ENCODE measurements at places on chromosomes 1 and 21.

GRCh38 chr1:111911061-111911460, 78.4 kb downstream of the KCND3 start:
- DNase-seq, result no peak

GRCh38 chr21:29298348-29299045, at the start of gene BACH1:
Gene BACH1 (plus strand): TSS chr21:29298922. CDS start chr21:29321281, 22,359 bp downstream.
- DNase-seq, result peak; percentile 72

GRCh38 chr1:33706634-33707255, 157.1 kb upstream of the HMGB4 start:
- DNase-seq, result no peak

DNA sequence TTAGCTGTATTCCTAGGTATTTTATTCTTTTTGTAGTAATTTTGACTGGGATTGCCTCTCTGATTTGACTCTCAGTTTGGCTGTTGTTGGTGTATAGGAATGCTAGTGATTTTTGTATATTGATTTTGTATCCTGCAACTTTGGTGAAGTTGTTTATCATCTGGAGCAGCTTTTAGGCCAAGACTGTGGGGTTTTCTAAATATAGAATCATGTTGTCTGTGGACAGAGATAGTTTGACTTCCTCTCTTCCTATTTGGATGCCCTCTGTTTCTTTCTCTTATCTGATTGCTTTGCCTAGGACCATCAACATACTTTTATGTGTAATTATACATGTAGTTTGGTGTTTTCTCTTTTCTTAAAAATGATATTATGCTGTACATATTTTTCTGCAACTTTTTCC, 27.2 kb downstream of the CD46 start:
- no peak for DNase-seq

DNA sequence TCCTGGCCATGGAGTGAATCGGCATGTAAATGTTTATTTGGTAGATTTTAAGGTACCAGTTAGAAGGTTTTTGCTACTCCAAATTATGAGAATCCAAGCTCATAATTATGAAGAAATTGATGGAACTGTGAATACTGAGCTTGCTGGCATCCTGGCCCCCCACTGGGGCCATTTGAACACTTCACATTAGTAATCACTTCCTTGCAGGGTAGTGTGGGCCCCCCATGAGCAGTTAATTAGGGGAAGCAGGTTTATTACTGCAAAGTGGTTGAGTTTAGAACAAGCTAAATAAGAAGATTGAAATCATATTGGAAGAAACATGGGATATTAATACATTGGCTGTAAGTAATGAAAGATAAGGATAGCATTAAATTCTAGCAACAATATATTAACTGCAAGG, 86.7 kb downstream of the S1PR1 start:
- no peak for DNase-seq

DNA sequence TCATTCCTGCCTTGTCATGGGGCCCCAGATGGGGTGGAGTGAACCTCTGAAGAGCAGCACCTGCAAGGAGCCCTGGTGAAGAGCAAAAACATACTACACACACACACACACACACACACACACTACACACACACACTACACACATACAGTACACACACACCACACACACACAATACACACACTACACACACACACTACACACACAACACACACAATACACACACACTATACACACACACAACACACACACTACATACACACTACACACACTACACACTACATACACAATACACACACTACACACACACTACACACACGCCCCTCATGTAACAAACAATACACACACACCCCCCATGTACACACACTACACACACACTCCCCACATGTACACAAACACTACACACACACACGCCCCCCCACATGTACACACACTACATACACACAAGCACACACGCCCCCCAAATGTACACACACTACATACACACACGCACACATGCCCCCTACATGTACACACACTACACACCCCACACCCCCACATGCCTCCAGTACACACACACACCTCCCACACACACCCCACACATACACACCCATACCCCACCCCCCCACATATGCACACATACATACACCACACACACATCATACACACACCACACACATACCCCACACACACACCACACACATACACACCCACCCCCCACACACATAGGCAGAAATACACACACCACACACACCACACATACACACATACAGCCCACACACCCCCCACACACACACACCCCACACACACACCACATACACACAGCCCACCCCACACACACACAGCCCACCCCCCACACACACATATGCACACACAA, 9.3 kb downstream of the SLC2A5 start:
- DNase-seq, result no peak

DNA sequence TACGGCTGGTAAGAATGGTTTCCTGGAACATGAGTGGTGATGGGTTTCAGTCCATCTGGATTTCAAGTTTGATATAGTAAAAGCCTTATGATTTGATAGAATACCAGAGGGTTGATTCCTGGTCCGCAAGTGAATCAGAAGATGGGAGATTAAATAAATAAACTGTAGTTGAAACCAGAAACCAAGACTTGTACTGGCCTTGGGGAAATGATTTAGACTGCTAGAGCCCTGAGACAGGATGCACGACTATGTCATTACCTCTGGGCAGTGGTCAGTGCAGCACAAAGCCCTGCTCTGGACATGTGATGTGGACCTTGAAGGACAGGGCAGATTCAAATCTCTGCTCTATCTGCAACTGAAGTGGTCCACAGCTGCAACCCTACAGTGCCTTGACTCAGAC, 15.6 kb upstream of the FMOD start:
- DNase-seq, result no peak

DNA sequence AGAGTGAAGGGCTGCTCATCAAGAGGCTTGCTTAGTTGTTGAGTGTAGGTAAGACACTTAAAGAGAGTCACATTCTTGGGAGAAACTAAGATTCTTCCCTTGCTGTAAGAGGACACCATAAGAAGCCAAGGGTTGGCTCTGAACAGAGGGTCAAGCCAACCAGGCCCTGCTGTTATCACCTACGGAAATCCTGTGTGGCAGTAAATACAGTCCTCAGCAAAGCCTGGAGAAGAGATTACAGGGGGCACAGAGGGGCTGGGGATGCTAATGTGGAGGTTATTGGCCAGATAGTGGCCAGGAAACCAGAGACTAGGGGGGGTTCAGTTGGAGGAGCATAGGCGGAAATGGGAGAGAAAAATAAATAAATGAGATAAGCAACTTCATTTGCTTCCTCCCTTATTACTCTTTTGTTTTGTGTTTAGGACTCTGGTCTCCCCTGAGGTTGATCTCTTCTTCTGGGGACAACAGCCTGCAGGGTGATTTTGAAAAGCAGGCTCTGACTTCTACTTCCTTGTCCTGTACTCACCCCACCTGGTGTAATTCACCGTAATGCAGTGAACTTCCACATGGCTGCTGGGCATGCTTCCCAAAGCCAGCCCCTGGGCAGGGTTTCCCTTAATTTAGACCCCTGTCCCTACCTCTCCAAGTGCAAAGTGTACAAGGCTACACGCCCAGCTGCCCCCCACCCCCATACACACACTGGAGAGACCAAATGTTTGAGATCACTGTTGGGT, 40.9 kb downstream of the MTARC1 start:
- DNase-seq, result no peak

GRCh38 chr1:177596485-177596884, 373.4 kb downstream of the SEC16B start:
- no peak for DNase-seq

GRCh38 chr1:39076127-39076798, 50.1 kb downstream of the NDUFS5 start:
- no peak for DNase-seq

DNA sequence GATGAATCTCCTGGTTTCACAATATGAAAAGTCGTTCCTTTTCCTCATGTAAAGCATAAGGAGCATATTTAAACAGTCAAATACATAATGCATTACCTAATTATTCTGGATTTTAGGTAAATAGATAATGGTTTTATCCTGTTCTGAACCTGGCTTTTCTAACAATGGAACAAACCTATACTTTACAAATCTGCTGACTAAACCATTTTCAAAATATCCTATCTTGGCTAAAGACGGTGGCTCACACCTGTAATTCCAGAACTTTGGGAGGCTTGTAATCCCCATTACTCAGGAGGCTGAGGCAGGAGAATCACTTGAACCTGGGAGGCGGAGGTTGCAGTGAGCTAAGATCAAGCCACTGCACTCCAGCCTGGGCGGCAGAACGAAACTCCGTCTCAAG, 2.9 kb downstream of the SMIM12 start:
- DNase-seq, result no peak

GRCh38 chr1:195105281-195105680, 1503.0 kb downstream of the KCNT2 start:
- DNase-seq, result no peak

DNA sequence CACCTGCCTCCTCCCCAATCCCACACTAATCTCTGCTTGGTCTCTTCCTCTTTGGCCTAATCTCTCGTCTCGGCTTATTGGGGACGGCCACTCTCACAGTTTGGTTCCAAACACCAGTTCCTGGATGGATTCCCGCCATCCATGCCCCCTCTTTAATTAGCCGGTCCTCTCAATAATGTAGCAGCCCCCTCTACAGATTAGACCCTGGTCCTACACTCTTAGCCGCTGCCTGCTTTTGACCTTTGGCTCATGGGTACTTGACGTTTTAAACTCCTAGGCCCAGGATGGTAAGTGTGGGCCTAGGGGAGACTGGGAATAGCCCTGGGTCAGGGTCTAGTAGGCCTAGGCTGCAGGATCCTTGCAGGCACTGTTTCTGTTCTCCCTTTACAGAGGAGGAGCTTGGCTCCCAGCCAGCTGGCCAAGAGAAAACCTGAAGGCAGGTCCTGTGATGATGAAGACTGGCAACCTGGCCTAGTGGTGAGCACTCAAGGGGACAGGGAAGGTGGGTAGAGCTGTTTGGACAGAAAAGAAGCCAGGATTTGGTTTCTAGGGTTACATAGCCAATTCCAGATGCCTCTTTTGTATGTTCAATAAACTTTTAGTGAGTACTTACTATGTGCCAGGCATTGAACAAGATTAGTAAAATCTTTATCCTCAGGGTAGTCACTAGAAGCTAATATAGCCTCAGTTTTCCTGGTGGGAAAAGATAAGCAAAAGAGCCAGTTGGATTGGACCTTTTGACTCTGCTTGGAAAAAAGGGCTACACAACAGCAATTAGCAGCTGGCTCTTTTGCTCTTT, 758 bp downstream of the RAD54L start:
- no peak for DNase-seq

- no peak for DNase-seq
Observed at GRCh38 chr1:234605399-234605982, 4.5 kb downstream of the IRF2BP2 start.

DNA sequence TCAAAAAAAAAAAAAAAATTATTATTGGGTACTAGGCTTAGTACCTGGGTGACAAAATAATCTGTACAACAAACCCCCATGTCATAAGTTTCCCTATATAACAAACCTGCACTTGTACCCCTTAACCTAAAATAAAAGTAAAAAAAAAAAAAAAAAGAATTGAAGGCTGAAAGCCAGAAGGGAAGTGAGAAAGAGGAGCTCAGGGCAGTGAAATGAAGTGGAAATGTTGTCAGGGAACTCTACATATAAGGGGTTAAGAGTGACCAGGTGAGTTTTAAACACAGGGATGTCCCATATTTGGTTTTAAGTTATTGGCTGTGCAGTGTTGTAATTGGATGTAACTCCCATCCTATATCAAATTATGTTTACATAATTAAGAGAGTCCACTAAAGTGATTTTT, 85.7 kb upstream of the ABCD3 start:
- DNase-seq, result no peak

DNA sequence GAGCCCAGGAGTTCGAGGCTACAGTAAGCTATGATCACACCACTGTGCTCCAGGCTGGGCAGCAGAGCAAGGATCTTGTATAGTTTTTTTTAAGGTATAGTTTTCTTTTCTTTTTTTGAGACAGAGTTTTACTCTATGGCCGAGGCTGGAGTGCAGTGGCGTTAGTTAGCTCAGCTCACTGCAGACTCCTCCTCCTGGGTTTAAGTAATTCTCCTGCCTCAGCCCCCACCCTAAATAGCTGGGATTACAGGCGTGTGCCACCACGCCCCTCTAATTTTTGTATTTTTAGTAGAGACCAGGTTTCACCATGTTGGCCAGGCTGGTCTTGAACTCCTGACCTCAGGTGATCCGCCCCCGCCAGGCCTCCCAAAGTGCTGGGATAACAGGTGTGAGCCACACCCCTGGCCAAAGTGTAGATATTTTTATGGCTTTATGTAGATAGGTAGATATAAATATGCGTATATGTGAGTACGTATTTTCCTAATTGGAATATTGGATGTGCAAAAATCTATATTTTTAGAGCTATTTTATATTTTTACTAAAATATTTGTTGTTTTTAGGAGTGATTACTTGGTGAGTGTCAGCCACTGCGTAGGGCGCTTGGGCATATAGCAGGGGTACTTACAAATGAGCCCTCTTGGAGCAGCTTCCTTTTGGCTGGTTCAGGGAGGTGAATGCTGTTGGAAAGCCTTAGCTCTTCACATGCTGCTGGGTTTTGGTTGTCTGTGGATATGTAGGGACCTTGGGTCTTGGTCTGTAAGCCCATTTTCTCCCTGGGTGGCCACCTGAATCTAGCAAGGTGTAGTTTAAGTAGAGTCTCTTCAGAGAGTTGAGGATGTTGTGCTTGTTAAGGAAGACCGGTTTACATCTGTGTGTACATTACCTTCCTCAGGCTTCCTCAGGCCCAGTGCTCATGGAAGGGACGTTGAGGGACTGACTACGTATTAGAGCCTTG, 9.5 kb downstream of the KDM4A start:
- DNase-seq, result no peak

DNA sequence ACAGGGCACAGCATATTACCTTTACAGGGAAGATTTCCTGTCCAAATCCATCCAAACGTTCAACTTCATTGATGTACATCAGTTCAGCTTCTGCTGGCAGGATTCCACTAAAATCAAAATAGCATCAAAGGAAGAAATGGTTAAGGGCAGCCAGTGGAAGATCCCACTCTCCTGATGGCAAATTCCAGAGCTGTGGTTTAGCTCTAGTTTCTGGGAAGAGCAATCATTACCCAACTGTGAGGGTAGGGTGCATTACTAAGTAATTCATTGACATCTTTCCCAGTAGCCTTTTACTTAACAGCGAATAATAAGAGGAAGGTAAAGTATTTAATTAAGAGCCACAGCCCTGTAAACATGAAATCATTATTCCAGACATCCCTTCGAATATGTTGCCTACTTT, 120.7 kb downstream of the SMYD2 start:
- DNase-seq, result no peak

DNA sequence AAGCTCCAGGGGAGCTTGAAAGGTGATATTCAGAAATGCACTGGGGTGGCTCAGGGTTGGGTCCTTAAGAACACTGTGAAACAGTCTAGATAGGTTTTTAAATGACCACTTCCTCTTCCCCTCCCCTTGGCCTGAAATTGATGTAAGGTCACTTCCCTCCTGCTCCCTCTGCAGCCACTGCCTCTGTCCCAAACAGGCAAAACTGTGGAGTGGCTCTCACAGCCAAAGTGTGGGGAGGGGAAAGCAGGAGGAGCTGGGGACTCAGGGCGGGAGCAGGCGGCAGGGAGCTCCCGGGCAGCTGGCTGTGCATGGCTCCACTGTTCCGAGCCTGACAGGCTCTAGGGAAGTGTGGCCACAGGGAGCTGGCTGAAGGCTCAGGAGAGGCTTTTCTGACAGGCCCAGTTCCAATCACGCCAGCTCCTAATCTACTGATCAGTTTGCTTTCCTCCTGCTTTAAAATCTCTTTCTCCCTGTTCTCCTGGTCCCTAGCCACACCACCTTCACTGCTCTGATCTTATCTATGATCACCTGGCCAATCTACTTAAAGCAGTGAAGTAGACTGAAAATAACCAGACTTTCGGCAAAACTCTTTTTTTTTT, 5.1 kb upstream of the CSRP1 start:
- peak; percentile 74 for DNase-seq

- DNase-seq, result no peak
Observed at GRCh38 chr1:29393451-29393826, 157.1 kb downstream of the PTPRU start.

Data from hypothalamus (tissue), 51 donors.